ENCODE measurements at places on chromosomes 16 and 17.

DNA sequence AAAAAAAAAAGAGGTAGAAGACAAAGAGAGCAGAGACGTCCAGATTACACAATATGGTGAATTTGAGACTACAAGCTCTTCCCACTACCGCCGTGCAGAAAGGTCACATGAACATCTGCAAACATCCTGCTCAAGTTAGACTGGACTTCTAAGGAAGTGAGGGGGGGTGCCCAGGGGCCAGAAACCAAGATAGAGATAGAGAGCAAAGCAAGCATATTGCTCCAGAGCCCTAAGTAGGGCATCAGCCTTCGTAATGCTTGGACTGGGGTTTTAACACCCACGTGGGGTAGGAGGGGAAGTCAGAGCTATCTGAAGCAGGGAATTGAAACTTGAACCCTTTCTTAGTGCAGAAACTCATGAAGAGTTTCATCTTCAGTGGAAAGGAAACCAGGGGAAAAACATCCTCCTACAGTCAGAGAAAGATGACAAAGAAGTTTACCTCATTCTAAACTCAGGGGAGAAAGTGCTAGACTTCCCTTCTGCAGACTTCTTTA lies 8.7 kb downstream of the CLEC19A start:
- peak; percentile 28 for DNase-seq

GRCh38 chr17:79769570-79770506 lies 8.1 kb upstream of the CBX2 start:
- no peak for DNase-seq

GRCh38 chr16:84907575-84907974 lies 87.8 kb downstream of the CRISPLD2 start:
- DNase-seq, result no peak

DNA sequence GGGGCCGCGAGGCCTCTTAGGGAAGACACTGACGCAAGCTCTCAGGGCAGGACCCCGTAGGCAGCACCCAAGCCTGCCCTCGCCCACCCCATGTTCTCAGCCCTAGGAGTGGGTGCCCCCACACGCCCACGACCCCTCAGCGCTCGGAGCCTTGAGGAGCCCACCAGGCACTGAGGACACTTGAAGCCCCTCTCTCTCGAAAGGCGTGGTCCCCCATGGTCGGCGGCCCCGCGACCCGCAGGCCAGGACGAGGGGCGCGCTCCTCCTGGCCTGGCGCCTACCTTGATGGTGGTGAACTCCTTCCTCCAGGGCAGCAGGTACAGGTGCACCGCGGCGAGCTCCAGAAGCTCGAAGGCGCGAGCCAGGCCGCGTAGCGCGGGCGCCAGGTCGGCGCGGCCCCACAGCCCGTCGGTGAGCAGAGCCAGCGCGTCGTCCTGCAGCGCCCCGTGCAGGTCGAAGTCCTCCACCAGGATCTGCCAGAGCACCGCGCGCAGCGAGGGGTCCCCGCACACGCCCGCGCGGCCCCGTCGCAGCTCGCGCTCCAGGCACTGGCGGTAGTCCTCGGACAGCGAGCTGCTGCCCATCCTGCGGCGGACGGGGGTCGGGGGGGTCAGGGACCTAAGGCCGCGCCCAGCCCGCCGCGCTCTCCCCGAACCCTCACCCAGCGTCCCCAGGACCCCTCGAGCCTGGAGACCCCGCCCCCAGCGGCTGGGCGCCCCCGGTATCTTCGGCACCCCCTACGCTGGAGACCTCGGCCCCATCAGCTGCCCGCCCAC lies 668 bp downstream of the SPATA2L start:
- DNase-seq, result no peak

DNA sequence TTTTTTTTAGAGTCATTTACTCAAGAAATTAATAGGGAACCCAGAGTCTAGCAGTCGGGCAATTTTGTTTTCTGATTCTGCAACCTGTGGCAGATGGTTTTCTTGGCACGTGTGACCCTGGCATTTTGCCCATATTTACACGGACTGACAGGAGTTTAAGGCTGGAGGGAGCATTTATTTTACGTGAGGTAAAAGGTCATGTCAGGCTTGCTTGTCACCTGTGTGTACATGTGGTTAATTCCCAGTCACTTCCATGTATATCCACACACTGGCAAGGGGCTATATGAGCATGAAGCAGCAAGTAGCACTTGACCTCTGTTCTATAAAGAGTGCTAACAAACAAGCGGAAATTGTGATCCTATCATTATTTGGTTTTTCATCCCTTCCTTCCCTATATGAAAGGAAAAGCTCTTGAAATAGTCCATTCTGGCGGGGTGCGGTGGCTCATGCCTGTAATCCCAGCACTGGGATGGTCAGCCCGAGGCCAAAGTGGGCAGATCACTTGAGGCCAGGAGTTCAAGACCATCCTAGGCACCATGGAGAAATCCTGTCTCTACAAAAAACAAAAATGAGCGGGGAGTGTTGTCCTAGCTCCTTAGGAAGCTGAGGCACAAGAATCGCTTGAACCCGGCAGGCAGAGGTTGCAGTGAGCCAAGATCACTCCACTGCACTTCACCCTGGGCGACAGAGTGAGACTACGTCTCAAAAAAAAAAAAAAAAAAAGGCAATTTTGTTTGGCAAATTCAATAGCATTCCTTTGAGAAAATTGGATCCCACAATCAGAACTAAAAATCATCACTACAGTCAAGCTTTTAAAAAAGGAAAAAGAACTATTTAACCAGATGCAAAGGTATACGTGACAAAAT lies 2.1 kb downstream of the SPAG9 start:
- no peak for DNase-seq

- DNase-seq, result no peak
Measured at GRCh38 chr17:48213797-48214196, 106.2 kb downstream of the SNX11 start.

DNA sequence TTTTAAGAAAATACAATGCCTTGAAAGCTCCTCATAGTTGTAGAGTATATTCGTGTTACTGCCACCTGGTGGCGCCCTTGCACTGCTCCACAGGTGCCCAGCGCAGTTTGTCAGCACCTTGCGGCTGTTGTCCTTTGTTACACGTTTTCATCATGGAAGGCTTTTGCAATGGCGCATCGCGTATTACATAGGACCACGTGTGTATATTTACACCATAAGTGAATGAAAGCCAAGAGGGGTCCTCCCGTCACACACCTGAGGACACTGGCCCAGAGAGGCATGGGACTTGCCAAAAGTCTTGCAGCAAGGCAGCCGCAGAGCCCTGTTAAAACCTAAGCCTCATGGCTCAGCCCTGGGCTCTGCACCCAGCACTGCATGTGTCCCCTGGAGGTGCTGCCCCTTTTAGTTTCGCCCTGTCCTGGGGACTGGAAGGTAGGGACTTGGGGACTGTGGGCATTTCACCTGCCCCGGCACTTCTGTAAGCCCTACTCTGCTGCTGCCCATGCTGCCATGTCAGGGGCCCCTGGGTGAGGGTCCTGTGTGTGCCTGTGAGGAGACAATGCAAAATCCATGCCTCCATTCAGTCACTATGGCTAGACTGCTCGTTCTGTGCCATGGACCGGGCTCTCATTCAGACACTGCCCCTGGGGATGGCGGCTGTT lies 24.3 kb downstream of the POLR3E start:
- DNase-seq, result peak; percentile 30

DNA sequence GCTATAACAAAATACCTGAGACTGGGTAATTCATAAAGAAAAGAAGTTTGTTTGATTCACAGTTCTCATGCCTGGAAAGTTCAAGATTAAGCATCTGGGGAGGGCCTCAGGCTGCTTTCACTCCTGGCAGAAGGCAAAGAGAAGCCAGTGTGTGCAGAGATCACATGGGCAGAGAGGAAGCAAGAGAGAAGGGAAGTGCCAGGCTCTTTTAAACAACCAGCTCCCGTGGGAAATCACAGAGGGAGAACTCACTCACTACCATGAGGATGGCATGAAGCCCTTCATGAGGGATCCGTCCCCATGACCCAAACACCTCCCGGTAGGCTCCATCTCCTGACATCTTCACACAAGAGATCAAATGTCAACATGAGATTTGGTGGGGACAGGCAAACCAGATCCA lies 501.6 kb downstream of the MAF start:
- no peak for DNase-seq

- DNase-seq, result no peak
Measured at GRCh38 chr17:50066995-50067394, 11.1 kb downstream of the ITGA3 start.

DNA sequence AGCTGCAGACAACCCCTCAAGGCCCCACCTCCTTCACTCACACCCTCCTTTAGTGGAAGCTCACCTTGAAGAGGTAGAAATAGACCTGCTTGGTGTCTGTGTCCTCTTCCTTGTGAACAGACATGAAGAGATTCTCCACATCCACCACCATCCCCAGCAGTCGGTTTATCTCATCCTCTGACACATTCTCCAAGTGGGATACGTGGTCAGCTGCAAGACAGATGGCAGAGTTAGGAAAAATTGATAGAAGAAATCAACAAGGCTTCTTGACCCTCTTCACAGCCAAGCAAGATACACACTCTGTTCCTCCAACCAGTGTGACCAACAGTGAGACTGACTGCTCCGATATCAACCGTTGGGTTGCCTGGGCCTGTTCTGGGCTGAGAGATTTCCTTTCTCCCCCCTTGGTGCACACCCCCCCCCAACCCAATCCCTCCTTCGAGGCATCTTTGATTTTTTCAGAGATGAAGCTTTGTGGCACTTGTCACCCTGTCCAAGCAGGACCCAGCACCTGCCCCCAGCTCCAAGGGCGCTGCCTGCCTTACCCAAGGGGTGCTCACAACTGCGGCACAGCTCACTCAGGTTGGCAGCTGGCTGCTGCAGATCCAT lies 902 bp downstream of the KAT2A start:
- no peak for DNase-seq

- DNase-seq, result no peak
Measured at GRCh38 chr16:52650318-52650717, 103.4 kb upstream of the TOX3 start.

DNA sequence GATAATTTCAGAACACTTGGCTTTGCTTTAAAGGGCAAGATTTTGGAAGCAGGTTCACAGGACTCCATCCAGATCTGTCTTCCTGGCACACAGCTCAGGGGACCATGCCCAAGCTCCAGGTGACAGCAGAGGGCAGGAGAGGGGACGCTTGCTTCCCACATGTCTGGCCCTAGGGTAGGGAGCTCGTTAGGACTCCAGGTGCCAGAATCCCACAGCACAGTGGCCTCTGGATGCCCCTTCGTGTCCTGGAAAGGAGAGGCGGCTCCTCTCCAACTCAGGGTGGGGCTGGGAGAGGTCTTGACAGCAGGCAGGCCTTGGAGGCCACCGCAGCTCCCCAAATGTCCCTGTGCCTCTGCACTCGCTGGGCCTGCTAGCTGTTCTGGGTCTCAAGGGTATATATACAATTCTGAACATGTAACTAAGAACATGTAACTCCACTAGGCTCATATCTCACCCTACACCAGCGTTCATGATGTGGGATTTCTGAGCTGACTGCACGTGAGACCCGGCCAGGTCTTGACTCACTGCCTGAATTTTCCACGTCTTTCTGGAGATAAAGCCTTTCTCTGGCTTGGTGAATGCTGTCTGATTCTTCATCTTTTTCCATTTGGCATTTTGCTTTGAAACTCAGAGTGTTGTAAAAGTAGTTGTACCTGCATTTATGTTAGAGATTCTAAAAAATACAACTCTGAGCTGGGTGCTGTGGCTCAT lies 52.8 kb downstream of the MARCHF10 start:
- DNase-seq, result no peak

GRCh38 chr16:49602976-49603310 lies 229.3 kb downstream of the C16orf78 start:
- DNase-seq, result no peak

DNA sequence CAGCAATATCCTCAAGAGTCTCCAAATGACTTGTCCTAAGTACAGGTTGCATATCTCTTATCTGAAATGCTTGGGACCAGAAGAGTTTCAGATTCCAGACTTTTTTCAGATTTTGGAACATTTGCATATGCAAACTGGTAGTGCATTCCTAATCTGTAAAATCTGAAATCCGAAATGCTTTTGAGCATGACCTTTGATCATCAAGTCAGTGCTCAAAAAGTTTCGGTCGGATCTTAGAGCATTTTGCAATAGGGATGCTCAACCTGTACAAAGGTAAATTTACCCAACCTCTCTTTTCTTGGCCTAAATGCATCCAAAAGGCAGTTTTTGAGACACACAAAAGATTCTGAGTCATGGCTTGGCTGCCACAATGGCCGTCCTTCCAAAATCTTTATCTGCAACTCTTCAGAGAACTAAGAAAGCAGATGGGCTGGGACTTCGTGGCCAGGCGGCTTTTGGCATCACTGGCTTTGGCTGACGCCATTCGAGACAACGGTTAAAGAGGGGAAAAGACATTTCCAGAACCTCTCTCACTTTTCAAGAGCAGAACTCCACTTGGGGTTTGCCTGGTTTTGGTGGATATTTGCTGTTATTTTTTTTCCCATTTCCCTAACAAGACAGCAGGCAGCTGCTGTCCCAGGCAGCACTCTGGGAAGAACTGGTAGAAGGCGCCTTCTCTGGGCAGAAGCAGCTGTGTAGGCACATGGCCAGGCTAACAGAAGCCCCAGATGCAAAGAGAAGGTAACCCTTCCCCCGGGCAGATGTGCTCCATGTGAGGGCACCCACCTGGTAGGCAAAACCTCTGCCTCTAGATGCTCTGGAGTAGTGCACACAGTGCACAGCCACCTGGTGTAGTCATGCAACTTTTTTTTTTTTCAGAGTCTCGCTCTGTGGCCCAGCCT lies 8.9 kb downstream of the CPPED1 start:
- DNase-seq, result no peak

GRCh38 chr17:66326476-66327047 lies 24.1 kb downstream of the PRKCA start:
- DNase-seq, result no peak

GRCh38 chr17:15133143-15133542 lies 132.0 kb downstream of the PMP22 start:
- no peak for DNase-seq

GRCh38 chr17:46878055-46878454 lies 26.7 kb downstream of the WNT9B start:
- no peak for DNase-seq

- no peak for DNase-seq
Measured at GRCh38 chr17:80780381-80781198, 211.1 kb upstream of the CHMP6 start.

- DNase-seq, result no peak
Measured at GRCh38 chr16:56470666-56471065, 19.3 kb downstream of the OGFOD1 start.

GRCh38 chr17:40417258-40417608 lies 463 bp downstream of the TOP2A start:
- no peak for DNase-seq

DNA sequence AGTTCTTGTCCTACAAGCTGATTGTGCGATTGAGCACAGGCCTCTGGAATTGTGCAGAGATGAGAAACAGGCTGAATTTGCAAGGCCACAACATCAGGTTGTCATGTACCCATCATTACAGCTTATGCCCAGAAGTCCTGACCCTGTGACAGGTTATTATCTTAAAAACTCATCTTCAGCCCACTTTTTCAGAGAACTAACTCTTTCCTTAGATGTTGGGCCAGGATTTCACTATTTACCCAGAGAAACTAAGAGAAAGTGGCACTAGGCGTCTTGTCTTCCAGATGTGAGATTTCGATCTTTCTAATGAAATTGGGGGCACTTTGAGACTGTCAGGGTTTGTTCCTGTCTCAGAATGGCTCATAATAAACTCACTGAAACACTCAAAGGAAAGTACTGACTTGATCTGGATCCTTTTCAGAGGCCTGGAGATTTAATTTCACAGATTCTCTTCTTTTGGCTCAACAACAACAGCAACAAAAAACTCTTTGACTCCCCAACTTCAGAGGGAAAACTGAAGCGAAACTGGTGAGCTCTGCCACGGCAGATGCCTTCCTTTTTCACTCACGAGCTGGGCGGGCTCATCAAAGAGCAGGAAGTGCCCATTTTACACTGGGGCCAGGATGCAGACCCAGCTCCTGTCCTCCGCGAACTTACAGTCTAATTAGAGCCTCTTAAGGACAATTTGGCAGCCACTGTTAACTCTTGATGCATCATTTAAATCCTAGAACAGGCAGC lies 17.7 kb upstream of the SLC12A3 start:
- no peak for DNase-seq

Measured in activated T-cell treated with anti-CD3 and anti-CD28 coated beads for 24 hours (primary cell).